Posterior vena cava (tissue), 2 donors: ENCODE measurements at places on chromosomes 1 and 21. TPM values are rescaled to one million over a fixed set of nuclear protein-coding genes. Genes with fewer than 3 reads are reported as not detected.

Gene STYXL2
- total RNA-seq, result not detected

DNA sequence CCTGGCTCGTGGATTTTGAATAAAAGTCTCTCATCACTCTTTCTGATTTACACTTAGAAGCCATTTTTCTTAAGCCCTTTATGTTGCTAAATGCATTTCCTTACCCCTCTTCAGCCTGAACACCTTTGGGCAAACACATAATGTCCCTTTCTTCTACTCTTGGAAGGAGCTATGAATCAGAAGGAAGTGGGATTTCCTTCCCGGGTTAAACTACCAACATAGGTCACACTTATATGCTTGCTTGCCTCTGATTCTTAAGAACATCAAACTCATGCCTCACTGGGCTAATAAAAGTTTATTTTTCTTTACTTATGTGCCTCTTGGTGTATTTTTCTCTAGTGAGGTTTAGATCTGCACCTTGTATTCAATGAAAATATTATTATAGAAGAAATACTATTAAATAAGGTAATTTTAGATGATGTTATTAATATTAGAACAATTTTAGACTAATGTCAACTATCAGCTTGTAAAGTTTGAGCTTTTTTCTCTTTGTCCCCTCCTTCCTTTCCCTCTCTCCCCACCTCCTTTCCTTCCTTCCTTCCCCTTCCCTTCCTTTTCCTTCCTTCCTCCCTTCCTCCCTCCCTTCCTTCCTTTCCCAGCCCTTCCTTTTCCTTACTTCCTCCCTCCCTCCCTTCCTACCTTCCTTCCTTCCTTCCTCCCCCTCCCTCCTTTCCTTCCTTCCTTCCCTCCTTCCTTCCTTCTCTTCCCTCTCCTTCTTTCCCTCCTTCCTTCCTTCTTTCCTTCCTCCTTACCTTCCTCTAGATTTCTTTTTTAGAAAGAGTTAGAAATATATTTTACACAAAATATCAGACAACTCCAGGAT is 66.5 kb upstream of the KCNJ6 start:
- DNase-seq, result no peak

GRCh38 chr1:36419140-36419539 is 21.4 kb upstream of the LSM10 start:
- DNase-seq, result no peak

Gene MXRA8
- total RNA-seq, result 174 TPM

GRCh38 chr21:21406921-21407320 is 408.7 kb downstream of the NCAM2 start:
- DNase-seq, result no peak

DNA sequence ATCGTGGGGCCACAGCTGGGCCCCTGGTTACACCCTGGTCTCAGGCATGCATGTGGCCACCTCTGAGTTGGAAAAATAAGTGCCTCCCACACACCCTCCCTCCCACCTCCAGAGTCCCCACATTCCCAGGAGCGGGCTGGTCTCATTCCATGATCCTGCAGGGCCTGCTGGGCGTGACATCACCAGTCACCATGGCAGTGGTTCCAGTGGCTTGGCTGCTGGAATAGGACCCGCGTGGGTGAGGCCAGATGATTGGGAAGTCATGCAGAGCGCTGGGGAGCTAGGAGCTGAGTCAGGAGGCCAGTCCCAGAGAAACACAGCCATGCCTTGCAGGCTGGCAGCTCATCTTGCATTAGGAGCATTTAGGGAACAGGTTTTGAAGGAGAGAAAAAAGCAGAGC is 125.4 kb upstream of the TMEM51 start:
- DNase-seq, result peak; percentile 89

- no peak for DNase-seq
Observed at GRCh38 chr1:240036526-240036925, 55.2 kb upstream of the FMN2 start.

- no peak for DNase-seq
Observed at GRCh38 chr1:79827446-79827845, 820.9 kb upstream of the ADGRL4 start.

DNA sequence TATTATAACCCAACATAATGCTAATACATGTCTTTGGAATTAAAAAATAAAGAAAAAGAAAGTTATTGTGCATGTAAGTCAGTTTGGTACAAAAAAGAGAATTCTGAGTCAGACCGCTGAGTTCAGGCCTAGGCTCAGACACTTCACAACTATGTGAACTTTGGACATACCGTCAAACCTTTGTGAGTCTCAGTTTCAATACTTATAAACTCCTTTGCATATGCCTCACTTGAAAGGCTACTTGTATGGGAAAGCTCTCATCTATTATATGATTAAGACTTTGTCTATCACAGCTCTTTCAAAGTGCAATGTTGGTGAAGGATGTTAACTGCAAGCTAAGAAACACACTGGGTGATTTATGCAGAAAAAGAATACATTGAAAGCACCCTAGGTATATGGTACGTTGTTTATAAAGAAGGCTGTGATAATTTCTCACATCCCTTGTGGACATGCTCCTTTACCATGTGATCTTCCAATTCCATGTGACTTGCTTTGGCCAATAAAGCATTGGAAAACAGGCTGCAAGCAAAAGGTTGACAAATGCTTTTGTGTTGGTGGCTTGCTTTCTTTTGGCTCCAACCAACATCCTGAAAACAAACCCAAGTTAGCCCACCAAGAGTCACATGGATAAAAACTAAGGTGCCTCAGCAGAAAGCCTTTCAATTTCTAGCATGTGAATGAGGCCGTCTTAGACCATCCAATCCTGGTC is 49.6 kb downstream of the INTS7 start:
- no peak for DNase-seq

Gene NIT1
- total RNA-seq, result 29.6 TPM

DNA sequence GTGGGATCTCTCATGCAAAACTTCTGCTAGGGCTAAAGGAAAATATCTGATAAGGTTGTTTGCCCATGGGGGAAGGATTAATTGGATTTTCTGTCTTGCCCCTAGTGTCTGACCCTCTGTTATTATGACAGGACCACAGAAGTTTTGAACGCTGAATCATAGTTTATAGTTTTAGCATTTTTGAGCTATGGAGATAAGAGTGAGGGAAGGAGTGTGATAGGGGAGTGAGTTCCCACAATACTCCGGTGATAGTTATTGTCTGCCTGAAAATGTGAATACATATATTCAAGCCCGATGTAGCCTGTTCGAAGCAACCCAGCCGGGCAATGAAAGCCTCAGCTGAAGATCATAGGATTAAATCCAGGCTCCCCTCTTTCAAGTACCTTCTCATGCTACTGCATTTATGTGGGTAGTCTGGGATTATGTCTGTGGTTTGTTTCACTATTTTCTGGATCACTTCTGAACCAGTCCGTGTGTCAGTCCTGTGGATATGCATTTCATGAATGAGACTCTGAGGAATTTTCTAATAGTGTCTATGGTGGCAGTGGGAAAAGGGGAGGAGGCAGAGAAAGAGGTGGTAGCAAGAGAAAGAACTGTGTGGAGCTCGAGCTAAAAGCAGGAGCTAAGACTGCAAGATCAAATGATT is 258.7 kb downstream of the DISC1 start:
- DNase-seq, result no peak

- no peak for DNase-seq
Observed at GRCh38 chr1:176837708-176838107, 326.8 kb downstream of the ASTN1 start.

Gene RSPH1
- total RNA-seq, result 0.19 TPM

GRCh38 chr1:80385650-80386049 is 1379.1 kb upstream of the ADGRL4 start:
- no peak for DNase-seq

Gene IGSF3
- 3.0 TPM for total RNA-seq

DNA sequence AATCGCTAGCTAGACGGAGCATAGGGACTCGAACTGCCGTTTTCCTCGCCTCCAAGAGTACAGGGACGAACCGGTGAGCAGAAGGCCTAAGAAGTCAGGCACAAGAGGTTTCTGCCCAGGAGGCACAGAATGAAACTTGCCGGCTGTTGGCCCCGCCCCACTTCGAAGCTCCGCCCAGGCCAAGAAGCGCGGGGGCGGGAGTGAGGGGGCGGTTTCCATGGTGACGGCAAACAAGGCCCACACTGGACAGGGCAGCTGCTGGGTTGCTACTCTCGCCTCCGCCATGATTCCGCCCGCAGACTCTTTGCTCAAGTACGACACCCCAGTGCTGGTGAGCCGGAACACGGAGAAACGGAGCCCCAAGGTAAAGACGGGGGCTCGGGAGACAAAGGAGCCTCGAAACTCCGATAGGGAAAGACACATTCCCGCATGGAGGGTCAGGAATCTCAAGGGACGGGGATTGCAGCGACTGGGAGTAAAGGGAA is at the start of gene DNALI1:
Gene DNALI1, plus strand, starts transcription at position 229 of the 485 bp plus-strand sequence. Its CDS starts 55 bp downstream, at position 284.
- peak; percentile 94 for DNase-seq

DNA sequence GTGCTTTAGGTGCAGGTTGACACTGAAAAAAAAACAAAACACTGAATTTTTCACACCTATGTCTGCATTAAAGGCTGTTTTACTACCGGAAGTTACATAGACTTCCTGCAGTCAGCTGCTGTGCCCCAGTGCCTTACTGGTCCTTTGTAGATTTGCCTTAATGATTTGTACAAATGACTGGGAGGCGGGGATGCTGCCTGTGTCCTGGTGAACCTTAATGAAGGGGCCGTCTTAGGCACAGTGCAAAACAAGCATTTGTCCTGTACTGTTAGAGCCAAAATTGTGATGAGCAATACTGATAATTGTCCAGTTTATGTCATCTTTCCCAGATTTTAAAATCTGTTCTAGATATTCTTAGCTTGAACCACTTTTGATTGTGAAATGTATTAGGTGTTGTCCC is 90.9 kb upstream of the PGD start:
- DNase-seq, result no peak

Gene VWA5B1
- total RNA-seq, result not detected
